Large intestine (tissue), 12 donors: ENCODE measurements at places on chromosomes 5 and 9. TPM values are rescaled to one million over a fixed set of nuclear protein-coding genes. Genes with fewer than 3 reads are reported as not detected.

DNA sequence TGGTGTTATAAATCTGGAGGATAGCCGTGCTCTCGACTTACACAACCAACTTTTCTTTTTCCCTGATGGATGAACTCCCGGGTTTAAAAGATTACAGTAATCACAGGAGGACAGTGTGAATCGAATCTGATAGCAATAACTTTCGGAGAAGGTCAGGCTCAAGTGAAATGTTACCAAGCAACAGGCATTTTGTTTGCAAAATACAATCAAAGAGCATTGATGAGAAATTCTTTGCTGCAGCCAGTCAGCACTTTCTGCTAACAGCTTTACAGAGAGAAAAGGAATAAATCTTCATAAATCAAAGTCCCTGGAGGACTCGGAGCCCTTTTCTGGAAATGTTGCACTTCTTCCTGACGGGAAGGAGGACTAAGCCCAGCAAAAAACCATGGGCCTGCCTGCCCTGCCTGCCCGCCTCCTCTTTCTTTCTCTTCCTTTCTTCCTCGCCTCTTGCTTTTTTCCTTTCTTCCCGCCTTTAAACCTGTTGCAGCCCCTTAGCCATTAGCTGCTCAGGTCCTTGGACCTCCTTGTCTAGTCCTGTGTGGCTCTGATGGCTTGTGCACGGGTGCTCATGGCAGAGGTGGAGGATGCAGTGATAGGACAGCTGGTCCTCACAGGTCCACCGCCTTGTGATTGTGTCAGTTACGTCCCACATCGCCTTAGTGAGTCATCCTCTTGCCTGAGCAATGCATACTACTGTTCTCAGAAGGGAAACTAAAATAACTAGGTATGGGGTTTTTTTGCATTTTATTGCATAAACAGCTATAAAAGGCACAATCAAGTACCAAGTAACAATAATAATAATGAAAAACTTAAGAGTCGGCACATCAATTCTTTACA, 6.2 kb downstream of the DMRT3 start:
- no peak for DNase-seq

- no peak for DNase-seq
These were observed 56.7 kb upstream of the TAF11L2 start for GRCh38 chr5:17441351-17441750.

DNA sequence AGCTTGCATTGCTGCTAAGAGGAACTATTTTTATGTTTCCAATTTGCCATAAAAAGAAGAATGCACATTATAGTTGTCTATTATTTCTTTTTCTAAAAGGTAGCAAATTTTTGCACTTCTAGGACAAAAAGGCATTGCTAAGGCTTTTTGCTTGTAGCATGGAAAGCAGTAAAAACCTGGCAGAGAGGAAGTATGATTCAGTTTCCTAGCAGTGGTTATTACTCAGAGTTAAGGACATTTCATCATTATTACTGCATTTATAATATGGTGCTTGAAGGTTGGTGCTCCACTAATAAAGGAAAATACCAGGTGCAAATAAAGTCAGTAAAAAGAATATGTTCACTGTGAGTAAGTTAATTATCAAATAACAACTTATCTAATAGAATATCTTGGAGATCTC, 179.8 kb upstream of the PLPPR1 start:
- DNase-seq, result no peak

GRCh38 chr5:60520451-60521227, 179.3 kb downstream of the DEPDC1B start:
- no peak for DNase-seq

DNA sequence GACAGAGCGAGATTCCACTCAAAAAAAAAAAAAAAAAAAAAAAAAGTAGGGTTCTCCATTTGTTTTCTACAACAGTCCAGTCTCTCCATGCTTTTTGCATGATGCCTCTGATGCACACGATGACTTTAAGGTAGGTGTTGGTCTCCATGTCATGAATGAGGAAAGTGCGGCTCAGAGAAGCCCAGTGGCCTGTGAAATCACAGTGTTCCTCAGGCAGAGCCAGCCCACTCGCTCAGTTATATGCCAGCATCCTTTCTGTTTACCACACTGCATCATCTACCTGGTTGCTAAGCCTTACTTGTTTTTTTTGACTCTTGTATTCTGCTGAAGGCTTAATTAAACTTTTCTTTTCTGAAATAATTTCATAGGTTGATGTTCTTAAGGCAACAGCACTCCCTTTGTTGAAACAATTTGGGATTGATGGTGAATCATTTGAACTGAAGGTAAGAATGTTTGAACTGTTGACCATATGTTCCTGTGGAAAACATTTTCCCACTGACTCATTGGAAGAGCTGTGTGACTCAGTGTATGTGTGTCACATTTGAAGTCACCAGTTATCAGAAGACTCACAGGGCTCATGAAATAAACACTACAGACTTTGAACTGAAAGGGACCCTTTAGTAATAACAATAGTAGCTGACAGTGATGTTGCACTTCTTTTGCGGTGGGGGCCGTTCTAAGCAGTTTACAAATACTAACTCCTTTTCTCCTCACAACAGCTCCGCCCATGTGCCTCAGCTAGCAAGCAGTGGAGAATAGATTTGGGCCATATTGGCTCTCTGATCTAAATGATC, 40.2 kb downstream of the RCL1 start:
- DNase-seq, result peak; percentile 26

- no peak for DNase-seq
These were observed 1.6 kb downstream of the TPRN start for GRCh38 chr9:137198902-137199283.

DNA sequence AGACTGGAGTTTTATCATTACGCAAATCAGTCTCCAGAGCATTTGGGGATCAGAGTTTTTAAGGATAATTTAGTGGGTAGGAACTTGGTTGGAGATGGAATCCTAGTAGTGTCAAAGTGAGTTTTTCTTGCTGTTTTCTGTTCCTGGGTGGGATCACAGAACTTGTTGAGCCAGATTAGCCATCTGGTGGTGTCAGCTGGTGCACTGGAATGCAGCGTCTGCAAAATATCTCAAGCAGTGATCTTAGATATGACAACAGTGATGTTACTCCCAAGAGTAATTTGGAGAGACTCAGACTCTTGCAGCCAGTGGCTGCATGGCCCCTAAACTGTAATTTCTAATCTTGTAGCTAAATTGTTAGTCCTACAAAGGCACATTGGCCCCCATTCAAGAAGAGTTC, 1257.8 kb downstream of the MAT2B start:
- no peak for DNase-seq

DNA sequence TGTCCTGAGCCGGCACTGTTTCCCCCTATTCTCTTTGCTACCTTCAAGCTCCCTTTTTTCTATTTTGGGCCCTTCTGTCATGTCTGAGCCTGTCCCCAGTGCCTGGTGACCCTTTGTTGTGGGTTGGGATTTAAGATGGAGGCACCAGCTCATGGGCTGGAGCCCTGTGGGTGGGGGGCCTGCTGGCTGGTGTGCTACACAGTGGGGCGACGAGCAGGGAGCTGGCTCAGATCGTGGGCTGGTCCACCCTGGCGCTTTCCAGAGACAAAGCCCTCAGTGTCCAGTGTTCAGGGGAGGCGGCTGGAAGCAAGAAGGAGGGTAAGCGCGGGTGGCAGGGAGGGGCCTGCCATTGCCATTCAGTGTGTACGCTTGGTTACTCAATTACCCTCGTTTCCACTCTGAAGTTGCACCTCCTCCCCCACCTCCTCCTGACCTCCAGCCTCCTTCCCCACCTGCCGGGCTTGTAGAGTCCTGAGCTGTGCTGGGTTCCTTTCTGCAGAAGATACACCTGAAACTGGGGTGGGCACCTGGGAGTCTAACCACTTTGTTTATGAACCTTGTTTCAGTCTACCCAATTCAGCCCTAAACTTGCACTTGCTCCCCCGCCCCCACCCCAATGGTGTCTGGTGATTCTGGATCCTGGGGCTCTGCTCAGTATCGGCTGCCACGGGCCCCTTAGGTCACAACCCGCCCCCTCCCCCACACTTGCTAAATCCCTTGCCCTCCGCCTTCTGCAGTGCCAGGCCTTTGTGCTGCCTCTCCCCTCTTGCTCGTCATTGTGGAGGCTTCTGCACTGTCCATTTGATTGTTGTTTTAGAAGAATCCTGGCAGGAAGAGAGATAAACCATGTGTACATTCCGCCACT, 49.9 kb downstream of the MVB12B start:
- peak; percentile 50 for DNase-seq

- DNase-seq, result no peak
These were observed 10.8 kb downstream of the SH3PXD2B start for GRCh38 chr5:172443441-172444109.

GRCh38 chr5:153043886-153044285, 446.6 kb upstream of the GRIA1 start:
- no peak for DNase-seq

DNA sequence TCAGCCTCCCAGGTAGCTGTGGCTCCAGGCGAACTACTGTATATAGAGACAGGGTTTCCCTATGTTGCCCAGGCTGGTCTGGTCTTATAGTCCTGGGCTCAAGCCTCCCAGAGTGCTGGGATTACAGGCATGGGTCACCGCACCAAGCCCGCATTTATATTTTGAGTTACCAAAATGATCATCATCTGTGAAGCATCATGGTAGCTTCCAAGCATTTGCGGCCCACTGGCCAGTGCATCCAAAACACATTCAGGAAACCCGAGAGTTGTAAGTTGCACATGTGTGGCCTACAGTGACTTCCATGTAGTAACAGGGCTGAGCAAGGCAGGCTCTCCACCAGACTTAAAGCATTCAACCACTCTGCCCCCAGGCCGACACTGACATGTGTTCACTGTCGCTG, 2.3 kb downstream of the BRD3OS start:
- no peak for DNase-seq

GRCh38 chr5:148107608-148108007, 43.8 kb downstream of the SPINK5 start:
- DNase-seq, result no peak

- DNase-seq, result peak; percentile 80
These were observed 10.3 kb upstream of the ABL1 start for GRCh38 chr9:130824643-130825350.

The DBH gene
- 0.66 TPM for polyA plus RNA-seq

The PCDHGA5 gene
- 1.5 TPM for polyA plus RNA-seq

The PIGO gene
- 25.5 TPM for polyA plus RNA-seq
